ENCODE measurements at places on chromosomes 4 and X.

GRCh38 chrX:968148-968965 lies 244.1 kb downstream of the CRLF2 start:
- no peak for DNase-seq

DNA sequence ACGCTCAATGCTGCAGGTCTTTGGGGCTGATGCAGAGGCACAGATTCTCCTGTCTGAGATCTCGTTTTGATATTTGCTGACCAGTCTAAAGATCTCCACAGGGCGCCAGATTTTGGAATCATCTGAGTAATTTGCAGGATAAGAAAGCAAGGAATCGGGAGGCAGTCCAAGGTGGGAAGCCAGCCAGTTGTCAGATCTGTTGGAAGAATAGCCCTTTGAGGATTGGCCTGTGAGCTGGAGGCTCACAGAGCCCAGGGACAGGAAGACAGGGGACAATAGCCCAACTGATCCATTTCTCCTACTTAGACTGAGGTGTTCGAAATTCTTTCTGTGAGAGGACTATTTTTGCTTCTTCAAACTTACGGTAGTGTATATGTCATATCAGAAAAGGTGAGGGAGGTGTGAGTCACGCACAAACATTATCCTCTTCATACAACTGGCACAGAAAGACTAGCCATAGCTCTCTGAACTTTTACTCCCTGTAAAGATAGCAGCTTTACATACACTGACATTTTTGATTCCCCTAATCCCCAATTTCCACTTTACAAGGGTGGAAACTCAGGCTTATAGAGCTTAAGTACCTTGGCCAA lies 8.8 kb downstream of the DIPK2B start:
- DNase-seq = no peak

GRCh38 chrX:50638123-50638522 lies 167.5 kb upstream of the DGKK start:
- DNase-seq = no peak

DNA sequence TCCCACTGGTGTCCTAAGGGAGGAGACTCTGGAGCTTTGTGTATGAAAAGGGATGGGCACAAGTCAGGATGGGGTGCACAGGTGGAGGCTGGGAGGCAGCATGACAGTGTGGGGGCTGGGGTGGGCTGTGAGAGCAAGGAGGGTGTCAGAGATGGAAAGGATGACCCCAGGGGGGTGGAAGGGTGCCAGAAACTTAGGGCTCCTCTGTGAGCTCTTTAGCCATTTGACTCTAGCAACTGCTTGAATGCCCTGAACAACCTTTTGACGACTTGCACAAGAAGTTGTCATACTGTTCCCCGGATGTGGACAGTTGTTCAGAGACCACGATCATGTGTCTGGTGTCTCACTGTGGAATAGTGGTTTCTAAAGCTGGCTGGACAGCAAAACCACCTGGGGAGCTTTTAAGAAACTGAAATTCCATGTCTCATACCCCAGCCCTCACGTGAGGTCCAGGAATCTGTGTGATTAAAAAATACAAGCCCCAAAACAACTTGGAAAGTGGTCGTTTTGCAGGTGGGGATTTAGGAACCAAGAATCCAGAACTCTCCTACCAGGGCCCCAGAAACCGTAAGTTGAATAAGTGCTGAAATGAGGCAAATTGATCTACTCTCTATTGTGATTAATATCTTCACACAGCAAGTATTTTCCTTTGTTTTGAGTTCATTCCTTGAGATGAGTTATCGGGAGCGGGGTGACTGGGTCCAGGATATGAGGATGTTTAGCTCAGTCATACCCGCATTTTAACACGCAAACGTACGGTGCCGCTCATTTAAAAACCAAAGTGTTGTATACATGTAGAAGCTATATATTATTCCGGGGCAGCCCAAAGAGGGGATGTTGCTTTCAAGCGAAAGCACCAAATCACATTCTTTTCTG lies 3.4 kb downstream of the RHOH start:
- DNase-seq = no peak

GRCh38 chrX:112513154-112513553 lies 166.6 kb downstream of the LHFPL1 start:
- no peak for DNase-seq

DNA sequence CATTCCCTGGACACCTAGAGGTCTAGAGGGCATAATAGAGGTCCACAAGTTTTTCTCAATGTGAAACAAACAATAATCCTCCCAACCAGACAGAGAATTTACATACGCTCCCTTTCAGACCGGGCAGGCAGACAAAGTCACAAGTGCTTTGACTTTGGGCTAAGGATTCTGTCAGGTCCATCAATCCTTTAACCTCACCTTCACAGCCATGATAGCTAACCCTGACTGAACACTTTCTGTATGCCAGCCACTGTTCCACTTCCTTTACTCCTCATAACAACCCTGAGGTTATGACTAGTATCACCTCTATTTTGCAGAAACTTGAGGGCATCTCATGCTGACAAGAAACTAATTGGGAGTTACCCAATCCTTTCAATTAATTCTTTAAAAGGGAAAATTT lies 118.8 kb upstream of the AFF2 start:
- DNase-seq = no peak

GRCh38 chrX:40607381-40607780 lies 15.8 kb upstream of the MPC1L start:
- no peak for DNase-seq

DNA sequence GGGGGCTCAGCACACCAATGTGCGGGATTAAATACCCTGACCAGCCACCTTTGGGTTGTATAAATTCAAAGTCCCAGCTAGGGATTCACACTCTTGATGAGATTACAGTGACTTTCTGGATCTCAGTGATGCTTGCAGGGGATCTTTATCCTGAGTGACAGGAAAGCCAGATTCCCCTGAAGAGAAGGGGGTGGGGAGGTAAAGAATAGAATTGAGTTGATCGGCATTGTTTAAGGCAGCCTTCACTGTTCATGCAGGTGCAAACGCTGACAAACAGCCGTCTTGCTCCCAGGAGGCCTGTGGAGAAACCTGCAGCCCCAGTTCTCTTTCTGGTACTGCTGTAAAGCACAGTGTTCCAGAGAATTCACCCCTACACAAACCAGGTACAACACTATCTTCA lies 19.0 kb downstream of the CXXC4 start:
- no peak for DNase-seq

GRCh38 chr4:94802091-94802490 lies 44.3 kb downstream of the BMPR1B start:
- no peak for DNase-seq

DNA sequence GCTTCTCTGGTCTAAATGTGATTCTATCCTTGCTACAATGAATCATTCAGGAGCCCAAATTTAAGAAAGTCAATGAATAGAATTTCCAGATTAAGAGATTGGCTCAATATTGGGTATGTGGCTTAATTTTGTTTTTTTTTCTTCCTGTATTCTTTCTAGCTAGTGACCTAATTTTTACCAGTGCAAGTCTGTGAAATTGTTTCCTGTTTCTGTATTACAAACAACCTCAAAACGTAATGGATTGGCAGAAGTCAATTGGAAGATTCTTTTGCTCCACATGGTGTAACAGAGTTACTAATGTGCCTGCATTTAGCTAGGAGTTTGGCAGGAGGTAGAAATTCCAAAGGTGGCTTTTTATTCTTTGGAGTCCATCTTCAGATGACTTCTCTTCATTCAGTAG lies 17.6 kb downstream of the DYNLT3 start:
- DNase-seq = no peak

- DNase-seq = no peak
These were observed 136.7 kb downstream of the APBB2 start for GRCh38 chr4:41077628-41078027.

GRCh38 chr4:98623126-98623802 lies 35.1 kb downstream of the TSPAN5 start:
- DNase-seq = no peak

- no peak for DNase-seq
These were observed 127.4 kb downstream of the SH3RF1 start for GRCh38 chr4:169143335-169143734.

DNA sequence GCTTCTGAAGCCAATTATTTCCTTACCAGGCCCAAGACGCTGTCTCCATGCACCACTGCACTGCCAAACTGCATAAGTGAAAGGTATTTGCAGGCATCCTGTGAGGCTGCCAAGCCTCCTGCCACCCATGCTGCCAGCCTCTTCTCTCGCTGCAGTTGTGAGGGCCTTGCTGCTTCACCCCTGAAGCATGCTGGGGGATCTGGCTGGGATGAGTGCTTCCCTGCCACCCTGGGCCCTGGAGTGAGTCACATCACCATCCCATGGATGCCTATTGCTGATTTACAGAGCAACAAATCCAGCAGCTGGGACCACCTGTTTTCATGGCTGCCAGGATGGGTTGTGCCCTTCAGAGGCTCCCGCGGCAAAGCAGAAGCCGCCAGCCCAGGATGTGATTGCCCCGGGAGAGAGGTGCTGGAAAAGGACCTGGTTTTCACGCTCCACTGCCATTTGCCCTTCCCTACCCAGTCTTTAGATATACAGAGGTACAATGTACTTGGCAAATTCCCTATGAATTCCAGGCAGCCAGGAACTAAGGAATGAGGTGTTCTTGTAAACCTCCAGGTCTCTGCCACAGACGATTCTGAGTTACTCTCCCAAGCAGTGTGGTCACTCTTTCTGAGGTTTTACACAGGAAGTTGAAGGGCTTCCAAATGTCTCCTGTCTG lies 41.5 kb upstream of the PTCHD1 start:
- DNase-seq = no peak

- DNase-seq = no peak
These were observed 12.4 kb downstream of the PPID start for GRCh38 chr4:158710814-158711213.

All from BJ (cell line).